ENCODE measurements at places on chromosomes 7 and 10.

- DNase-seq: peak; percentile 36
These were observed 4.1 kb upstream of the BMPER start for GRCh38 chr7:33901199-33901598.

GRCh38 chr10:101892782-101893391 lies 49.3 kb upstream of the KCNIP2 start:
- no peak for DNase-seq

GRCh38 chr10:31883397-31883796 lies 45.2 kb downstream of the ARHGAP12 start:
- no peak for DNase-seq

DNA sequence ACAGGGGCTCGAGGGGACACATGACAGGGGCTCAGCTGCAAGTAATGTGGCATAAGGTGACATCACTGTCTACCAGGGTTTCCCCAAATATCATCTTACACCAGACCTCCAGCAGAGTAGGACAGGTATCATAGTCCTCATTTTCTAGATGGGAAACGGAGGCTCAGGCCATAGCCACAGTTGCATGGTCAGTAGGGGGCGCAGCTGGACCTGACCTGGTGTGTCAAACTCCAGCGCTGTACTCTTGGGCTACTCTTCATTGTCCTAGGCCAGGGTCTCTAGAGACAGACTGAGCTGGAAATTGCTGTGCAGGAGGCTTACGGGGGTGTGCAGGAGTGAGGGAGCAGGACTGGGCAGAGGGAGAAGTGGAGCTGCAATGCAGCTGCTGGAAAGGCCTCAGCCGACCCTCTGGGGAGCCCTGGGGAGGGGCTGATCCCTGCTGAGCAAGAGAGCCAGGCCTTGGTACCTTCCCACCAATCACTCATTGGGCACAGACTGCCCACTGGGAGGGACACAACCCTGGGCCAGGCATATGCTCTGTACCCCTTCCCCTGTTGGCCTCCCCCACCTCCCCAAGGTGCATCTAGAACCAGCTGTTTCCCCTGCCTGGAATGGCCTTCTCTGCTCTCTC lies 89.9 kb downstream of the CDH23 start:
- peak; percentile 4 for DNase-seq

- peak; percentile 63 for DNase-seq
These were observed 101.4 kb downstream of the SEMA3E start for GRCh38 chr7:83547526-83547925.

GRCh38 chr10:7485244-7485556 lies 74.4 kb upstream of the SFMBT2 start:
- DNase-seq: no peak

DNA sequence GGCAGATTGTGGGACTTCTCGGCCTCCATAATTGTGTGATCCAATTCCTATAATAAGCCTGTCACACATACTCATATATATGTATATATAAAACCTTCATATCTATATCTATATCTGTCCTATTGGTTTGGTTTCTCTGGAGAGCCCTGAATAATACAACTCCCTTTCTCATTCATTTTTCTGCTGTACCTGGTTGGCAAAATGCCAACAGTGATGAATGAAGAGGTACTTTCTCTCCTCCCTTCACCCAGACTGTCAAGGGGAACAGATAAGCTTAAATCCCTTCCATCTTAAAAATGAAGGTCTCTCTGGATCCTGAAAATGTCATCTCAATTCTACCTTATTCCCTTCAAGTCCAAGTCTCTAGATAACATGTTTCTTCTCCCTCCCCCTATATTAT lies 60.3 kb upstream of the FOXP2 start:
- DNase-seq: no peak

DNA sequence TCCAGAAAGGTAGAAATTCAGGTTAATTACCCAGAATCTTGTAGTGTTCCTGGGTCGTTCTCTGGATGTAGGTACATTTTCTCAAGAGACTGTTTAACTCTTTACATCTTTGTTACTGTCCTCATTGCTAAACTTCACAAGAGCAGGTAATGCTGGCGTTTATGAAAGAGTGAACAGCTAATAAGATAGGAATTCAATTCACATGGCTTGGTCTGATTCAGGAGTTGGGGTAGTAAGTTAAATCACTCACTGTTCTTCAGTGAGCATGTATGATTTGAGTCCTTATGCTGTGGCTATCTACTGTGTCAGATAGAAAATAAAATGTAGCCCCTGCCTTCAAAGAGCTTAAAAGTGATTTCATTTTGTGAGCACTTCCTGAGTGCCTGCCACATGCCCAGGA lies 480.0 kb downstream of the LRMDA start:
- DNase-seq: no peak

DNA sequence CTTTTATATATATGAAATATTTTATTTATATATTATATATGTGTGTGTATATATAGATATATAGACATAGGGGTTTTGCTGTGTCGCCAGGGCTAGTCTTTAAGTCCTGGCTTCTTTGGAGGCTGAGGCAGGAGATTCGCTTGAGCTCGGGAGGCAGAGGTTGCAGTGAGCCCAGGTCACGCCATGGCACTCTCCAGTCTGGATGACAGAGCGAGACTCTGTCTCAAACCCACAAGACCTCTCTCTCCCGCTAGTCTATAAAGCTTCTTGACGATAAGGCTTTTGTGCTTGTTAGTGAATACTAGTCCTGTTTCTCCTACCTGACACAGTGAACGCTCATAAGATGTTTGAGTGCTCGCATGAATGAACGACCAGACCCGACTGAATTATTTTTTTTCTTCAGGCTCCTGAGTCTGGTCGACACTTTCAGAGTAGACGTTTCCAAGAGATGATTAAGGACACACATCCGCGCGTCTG lies 577 bp upstream of the DDX21 start:
- DNase-seq: no peak

DNA sequence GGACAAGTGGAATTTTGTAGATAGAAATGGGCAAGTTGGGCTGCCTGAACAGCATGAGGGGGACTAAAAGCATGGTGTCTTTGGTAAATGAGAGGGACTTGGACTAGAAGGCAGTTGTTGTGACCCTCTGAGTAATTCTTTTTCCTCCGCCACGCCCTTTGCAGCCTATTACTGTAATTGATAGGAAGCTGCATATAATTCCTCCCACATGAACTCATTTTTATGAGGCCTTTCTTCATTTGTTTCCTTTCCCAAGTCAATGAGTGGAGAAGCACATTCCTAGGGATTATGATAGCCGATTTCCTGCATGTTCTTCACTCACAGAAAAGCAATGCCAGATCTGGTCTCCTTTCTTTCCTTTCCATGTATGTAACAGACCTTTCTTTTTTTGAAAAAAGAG lies 27.7 kb downstream of the ZSCAN25 start:
- DNase-seq: no peak

GRCh38 chr7:8628656-8629055 lies 195.2 kb downstream of the NXPH1 start:
- no peak for DNase-seq

GRCh38 chr10:44307691-44308090 lies 77.2 kb downstream of the CXCL12 start:
- no peak for DNase-seq

DNA sequence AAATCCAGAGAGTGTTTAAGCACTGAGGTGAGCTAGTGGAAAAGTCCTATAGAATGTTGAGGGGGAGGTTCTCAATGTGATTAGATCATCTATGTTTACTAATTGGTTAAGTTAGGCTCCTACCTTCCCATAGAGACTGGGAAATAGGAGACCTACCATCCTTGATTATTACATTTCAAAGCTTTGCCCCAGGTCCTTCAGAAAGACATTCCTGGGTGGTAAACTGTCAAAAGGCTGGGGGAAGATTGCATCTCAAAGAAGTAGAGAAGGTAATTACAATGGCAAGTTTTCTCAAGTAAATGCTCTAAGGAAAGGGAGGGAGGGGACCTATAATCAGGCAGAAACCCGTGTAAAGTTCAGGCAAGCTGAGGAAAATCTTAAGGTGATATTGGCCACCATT lies 247.8 kb upstream of the SMIM30 start:
- no peak for DNase-seq

DNA sequence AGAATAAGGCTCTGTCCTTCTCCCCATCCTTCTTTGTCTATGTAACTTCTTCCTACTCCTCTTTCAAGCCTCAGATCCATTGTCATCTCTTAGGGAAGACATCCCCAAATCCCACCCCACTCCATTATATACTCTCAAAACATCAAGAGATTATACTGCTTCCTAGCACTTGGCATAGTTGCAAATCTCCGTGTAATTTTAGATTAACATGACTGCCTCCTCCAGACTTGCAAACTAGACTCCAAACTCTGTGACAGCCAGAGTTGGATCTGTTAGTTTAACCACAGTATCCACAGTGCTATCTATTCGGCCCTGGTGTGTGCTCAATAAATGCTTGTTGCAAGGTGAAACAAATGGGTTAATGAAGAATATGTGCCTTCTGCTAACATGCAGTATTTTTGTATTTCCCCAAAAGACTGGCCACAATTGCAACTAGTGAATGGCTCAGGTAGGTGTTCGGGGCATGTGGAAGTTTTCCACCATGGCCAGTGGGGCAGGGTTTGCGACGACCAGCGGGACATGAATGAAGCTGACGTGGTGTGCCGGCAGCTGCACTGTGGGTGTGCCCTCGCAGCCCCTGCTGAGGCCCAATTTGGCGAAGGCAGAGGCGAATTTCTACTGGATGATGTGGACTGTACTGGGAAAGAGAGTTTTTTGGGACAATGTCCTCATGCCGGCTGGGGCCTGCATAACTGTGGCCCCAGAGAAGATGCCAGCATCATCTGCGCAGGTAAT lies 34.5 kb upstream of the C10orf120 start:
- no peak for DNase-seq

DNA sequence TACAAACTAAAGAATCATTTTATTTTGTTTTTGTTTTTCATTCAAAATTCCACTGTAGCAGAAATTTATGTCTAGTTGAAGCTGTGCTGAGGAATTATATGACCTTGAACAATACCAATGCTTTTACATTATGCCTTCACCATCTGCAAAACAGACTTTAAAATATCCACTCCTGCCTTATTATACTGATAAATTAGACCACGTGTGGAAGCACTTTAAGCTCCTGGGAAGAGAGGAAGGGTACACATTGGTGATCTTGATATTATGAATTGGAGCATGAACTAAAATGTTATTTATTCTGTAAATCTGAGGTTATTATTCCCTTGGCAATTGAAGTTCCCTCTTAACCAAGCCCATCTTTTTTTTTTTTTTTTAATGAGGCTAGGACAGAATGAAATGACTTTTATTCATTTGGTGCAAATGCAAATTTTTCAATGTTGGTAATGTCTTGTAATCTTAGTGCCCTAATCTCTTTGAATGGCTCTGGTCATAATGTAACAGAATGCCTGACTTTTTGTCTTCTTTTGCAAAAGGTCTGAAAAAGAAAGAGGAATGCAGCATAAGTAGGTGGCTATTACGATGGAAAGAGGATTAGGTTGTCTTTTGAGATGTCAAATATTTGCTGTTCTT lies 139.9 kb upstream of the COBL start:
- no peak for DNase-seq

DNA sequence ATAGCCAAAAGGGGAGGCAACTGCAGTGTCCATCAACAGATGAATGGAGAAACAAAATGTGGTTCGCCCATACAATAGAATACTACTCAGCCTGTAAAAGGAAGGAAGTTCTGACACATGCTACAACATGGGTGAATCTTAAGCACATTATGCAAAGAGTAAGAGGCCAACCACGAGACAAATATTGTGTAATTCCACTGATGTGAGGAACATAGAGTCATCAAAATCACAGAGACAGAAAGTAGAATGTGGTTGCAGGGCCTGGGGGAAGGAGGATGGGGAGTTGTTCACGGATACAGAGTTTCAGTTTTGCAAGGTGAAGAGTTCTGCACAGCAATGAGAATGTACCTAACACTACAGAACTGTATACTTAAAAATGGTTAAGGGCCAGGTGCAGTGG lies 13.7 kb upstream of the C10orf71 start:
- DNase-seq: no peak

All from fibroblast of skin of left quadriceps (primary cell).